GM13977 (cell line): ENCODE measurements at places on chromosomes 2 and 18.
A peak's percentile ranks its signal among the peaks of the same experiment; 100 is the strongest.

DNA sequence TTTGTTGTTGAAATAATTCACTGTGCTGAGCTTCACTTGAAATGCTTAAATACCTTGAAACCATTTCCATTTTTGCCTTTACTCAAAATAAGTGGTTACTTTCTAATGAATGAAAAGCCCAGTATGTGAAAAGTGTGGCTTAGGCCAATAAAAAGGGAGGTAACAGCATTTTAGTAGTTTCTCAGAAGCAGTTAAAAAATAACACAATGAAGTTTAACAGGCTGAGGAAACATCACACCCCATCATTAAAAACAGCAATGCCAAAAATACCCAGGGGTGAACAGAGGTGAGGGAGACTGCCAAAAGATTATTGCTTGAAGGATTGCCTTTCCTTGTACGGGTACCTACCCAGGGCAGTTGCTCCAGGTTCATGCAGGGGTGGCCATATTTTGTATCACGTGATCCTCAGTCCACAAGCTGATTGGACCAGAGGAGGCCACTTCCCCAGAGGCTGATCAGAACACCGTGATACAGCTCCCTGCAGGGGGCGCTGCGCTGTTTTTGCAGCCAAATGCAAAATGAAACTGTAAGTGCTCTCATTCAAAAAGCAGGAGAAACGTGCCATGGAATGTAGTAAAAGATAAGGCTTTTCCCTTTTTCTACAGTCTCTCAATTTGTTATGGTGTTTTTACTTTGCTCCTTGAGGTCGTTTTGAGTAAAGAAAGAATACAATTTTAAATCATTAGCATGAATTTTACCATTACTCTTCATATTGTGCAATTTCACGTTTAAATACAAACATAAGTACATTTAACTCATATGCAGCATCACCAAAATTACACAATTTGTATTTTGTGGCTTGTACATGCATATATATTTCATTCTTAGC, 70.2 kb upstream of the SH3BP4 start:
- DNase-seq: peak; percentile 19

- no peak for DNase-seq
Observed at GRCh38 chr2:86562485-86562921, 740 bp downstream of the CHMP3 start.

DNA sequence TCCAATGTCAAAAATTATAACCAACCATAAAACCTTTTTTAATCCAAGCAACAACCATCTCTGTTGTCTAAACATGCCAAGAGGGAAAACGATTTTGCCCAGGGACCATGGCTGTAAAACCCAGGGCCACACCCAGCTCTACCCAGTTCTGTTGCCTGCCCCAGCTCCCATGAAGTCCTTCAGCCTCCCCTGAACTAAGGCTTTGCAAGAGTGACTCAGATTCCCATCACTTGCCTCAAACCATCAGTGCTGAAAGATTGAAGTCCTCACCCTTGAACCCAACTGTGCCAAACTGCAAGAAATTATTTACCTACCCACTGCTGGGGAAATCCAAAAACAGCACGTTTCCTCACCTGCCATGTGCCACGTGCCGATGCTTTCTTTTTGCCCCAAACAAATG, 102.5 kb downstream of the TFCP2L1 start:
- DNase-seq: no peak

GRCh38 chr2:122643725-122644329, 888.4 kb downstream of the TSN start:
- DNase-seq: no peak

DNA sequence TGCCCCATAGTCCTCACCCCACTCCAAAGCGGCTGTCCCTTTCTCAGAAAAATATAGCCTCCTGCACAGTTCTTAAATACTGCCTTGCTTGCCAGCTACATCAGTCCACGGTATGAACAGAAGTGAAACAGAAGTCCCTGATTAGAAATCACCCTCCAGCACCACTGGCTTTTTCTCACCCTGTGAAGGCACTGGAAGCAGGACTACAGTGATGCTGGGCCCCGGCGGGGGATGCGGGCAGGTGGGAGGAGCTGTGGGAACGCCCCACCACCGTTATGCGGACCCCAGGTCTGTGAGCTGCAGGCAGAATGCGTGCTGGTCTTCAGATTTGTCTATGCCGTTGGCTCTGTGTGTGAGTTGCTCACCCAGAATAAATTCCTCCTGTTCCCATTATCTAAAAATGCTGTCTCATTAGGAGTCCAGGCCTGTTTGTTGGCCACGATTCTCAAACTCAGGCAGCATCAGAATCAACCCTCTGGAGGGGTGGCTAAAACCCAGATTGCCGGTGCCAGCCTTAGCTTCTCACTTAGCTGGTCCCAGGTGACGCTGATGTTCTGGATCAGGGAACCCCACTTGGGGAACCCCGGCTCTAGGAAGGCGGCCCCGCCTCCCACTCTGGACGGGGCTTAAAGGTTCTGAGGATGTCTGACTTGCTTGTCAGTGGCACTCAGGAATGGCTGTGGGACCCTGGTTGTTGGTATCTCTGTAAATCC, 224.8 kb upstream of the PXDN start:
- no peak for DNase-seq
